ENCODE measurements at places on chromosomes 6 and 20.

DNA sequence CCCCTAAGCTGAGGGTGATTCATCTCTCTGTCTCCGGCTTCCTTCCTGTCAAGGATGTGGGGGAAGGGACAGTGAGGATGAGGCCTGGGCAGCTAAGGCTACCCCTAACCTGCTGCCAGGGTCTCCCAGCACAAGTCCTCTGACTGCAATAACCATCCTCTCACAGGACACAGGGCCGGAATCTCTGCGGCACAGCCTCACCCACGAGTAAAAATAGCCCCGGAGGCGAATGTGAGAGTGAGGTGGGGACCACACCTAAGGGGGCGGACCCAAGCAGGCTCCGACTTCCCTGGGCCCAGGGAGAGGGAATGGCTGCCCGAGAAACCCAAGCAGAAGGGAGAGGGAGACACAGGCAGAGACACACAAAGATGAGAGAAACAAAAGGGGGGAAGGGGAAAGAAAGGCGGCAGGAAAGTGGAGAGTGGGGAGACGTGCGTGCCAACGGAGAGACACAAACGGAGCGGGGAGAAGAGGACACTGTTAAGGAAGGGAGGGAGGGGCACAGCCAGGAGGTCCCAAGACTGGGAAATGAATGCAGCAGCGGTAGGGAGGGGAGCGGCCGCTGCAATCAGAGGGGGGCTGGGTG is 1.4 kb downstream of the CLIC1 start:
- no peak for DNase-seq

DNA sequence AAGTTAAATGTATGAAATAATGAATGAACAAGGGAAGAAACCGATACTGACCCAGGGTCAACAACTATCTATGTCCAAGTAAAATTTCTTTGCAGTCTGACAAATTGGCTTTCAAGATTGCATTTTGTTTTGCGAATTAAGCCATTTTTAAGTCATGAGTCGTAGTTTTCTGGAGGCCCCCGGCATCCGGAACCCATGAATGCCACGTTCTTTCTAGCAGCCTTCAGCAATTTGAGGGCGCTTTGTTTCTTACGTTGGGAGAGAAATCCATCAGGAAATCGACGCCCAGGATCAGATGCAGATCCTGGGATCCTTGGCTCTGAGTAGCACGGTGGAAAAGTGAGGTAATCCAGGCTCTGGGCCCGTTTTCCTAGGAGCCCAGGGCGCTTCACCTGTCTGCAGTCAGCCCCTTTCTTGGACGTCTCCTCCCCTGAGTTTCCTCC is 309 bp upstream of the ABRACL start:
- no peak for DNase-seq

DNA sequence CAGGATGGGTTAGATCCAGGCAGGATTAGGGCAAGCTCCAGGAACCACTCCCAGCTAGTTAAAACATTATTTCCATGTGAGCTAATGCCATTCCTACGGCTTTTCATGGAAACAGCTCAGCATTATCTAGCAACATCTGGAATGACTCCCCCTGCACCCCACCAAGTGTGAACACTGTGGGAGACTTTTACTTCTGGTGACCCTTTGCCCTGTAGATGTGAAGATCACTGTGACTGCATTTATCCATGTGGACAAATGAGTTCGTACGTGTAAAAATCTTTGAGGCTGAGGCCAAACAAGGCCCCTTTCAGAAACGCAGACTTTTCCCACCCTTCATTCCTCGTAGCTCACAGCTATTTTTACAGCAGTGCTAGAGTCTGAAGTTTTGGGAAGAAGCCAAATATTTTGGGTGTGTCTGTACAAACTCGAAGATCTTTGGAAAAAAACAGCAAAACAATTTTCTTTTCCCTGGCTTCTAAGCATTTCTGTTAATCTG is 221.8 kb upstream of the SOX4 start:
- no peak for DNase-seq

DNA sequence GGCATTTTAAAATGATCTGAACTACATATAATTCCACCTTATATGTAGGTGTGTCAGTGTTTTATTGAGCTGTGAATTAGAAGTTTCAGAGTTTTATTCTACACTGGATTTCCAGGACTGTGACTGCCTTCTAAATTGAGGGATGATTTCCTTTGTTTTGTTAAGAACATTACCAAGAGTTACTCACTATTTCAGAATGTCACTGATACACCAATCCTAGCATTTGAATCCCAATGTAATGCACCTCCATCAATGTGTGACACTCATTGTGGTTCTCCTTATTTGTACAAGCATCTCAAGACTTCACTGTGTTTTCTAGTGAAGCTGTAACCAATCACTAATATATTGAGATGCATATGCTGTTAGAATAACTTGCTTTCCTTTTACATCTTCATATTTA is 86.8 kb downstream of the PLCB1 start:
- no peak for DNase-seq

GRCh38 chr20:40630713-40631112 is 58.3 kb downstream of the MAFB start:
- no peak for DNase-seq

- DNase-seq, result no peak
These were observed 54.1 kb downstream of the ELOVL5 start for GRCh38 chr6:53294611-53295010.

GRCh38 chr6:80223743-80224212 is 117.3 kb downstream of the BCKDHB start:
- DNase-seq, result no peak

DNA sequence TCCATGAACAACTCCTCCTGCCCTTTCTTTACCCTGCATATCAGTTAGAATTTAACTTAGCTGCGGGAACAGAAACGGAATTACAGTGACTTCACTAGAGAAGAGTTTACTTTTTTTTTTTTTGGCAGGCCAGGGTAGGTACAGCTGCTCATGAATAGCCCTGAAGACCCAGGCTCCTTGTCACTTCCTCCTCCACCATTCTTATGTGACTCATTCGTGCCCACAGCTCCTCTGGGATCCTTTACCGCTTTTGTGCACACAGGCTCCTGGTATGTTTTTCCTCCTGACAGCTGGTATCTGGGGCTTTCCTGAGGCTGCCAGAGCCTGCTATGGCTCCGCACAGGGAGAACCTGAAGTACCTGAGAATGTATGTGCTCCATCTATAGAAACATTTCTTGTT is 3.9 kb upstream of the KCNS1 start:
- DNase-seq, result no peak

- no peak for DNase-seq
These were observed 104.9 kb downstream of the FYN start for GRCh38 chr6:111768431-111768770.

GRCh38 chr6:42374018-42374669 is 77.6 kb downstream of the TRERF1 start:
- no peak for DNase-seq

- no peak for DNase-seq
These were observed 8.0 kb upstream of the NPBWR2 start for GRCh38 chr20:64115171-64115911.

DNA sequence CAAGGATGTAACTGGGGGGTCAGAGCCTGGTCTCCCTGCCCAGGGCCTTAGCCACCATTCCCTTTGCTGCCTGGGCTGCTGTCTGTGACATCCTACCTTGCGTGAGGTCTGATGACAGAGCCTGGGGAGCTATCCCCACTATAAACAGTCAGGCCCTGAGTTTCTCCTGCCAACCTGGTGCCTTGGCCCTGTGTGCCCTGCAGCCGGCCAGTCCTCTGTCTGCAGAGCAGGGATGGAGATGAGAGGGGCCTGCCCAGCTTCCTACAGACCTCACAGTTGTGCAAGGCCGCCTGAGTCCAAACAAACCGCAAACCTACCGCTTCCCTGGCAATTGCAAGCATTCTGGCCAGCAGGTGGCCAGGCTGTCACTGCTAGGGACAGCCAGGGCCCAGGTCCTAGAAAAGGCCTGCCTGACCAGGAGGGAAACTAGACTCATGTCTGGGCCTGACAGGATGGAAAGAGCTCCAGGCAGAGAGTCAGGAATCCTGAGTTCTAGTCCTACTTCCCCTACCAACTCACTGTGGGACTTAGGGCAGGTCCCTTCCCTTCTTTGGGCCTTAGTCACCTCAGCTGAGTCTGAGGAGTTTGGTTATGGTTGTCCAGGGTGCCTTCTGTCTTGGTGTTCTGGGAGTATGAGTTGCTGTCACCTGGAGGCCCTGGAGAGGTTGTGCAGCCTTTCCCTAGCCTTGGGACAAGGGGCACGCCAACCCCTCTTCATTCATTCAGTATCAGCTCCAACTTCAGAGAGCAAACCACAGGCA is 86.2 kb downstream of the VEGFA start:
- no peak for DNase-seq
